ENCODE measurements at places on chromosomes 2 and 18. TPM values are rescaled to one million over a fixed set of nuclear protein-coding genes. Genes with fewer than 3 reads are reported as not detected.

Gene PTPRN
- 4.9 TPM for total RNA-seq

DNA sequence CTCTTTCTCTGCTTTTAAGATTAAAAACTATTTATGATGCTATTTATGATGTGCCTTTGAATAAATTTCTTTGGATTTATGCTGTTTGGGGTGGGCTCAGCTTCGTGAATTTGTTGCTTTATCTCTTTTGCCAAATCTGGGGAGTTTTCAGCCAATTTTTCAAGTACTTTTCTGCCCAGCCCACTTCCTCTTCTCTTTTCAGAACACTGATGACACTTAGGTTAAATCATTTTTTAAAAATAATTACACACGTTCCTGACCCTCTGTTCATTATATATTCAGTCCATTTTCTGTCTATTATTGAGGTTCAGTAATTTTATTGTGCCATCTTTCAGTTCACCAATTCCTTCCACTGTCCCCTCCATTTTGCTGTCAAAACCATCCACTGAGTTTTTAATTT is 14.8 kb upstream of the BCL2L11 start:
- H3K4me3 ChIP-seq, result no peak overlapping the region
- H3K36me3 ChIP-seq, result no peaks in the 10 kb centered on the region
- DNase-seq, result no peak
- no peaks in the 10 kb centered on the region for H3K4me1 ChIP-seq
- H3K27ac ChIP-seq, result no peak overlapping the region

GRCh38 chr2:187003038-187003554 is 154.1 kb upstream of the ZSWIM2 start:
- no peak overlapping the region for H3K27ac ChIP-seq
- DNase-seq, result no peak
- H3K4me3 ChIP-seq, result no peak overlapping the region
- H3K4me1 ChIP-seq, result no peaks in the 10 kb centered on the region
- no peaks in the 10 kb centered on the region for H3K36me3 ChIP-seq

- H3K4me3 ChIP-seq, result no peak overlapping the region
- DNase-seq, result no peak
- no peak overlapping the region for H3K27ac ChIP-seq
- no peaks in the 10 kb centered on the region for H3K27me3 ChIP-seq
- no peaks in the 10 kb centered on the region for H3K36me3 ChIP-seq
Measured at GRCh38 chr2:56630286-56630685, 446.5 kb downstream of the CCDC85A start.

Gene ZBTB14
- 17.3 TPM for total RNA-seq

GRCh38 chr18:44536046-44536445 is 144.6 kb upstream of the SETBP1 start:
- no peak overlapping the region for H3K4me3 ChIP-seq
- no peaks in the 10 kb centered on the region for H3K27me3 ChIP-seq
- no peaks in the 10 kb centered on the region for H3K36me3 ChIP-seq
- no peak overlapping the region for H3K27ac ChIP-seq
- peaks cover 26% of the 10 kb centered on the region for H3K4me1 ChIP-seq

DNA sequence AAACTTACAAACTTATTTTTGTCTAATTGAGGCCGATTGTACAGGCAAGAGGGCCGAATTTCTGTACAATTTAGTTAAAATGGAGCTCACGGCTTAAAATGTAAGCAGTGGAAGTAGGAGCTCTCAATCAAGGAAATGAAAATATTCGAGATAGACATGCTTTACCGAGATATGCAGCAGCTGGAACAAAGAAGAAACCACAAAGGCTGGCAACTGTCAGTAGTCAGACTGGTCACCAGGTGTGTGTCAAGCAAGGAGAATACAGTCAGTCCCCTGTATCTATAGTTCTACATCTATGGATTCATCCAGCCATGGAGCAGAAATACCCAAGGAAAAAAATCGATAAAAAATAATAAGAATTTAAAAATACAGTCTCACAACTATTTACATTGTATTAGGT is 122.6 kb downstream of the WDSUB1 start:
- no peak for DNase-seq
- no peak overlapping the region for H3K4me3 ChIP-seq
- peaks cover 59% of the 10 kb centered on the region for H3K36me3 ChIP-seq
- no peak overlapping the region for H3K27ac ChIP-seq

GRCh38 chr2:43346602-43347567 is 120.5 kb upstream of the ZFP36L2 start:
- peaks cover 58% of the 10 kb centered on the region for H3K4me1 ChIP-seq
- no peak overlapping the region for H3K27ac ChIP-seq
- H3K36me3 ChIP-seq, result no peaks in the 10 kb centered on the region
- DNase-seq, result no peak
- no peak overlapping the region for H3K4me3 ChIP-seq

DNA sequence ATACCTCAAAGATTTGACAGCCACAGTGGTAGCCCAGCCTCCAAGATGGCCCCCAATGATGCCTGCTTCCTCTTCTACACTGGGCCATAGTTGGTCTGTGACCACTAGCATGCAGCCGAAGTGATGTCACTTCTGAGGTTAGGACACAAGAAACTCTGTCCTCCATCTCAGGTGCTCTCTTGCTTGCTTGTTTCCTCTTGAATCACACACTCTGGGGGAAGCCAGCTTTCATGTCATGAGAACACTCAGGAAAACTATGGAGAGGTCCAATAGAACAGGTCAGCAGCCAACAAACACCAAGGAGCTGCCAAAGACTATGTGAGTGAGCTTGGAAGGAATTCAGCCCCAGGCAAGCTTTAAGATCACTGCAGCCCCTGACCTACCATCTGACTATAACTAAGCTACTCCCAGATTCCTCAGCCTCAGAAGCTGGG is 3.3 kb upstream of the ADAM17 start:
- peaks cover 3% of the 10 kb centered on the region for H3K36me3 ChIP-seq
- H3K27me3 ChIP-seq, result no peaks in the 10 kb centered on the region
- H3K4me3 ChIP-seq, result no peak overlapping the region
- H3K27ac ChIP-seq, result no peak overlapping the region
- no peak for DNase-seq
- H3K4me1 ChIP-seq, result peaks cover 11% of the 10 kb centered on the region

GRCh38 chr2:54482715-54483114 is 26.6 kb downstream of the SPTBN1 start:
- H3K36me3 ChIP-seq, result peaks cover 4% of the 10 kb centered on the region
- peak overlapping the region; percentile 69 for H3K27ac ChIP-seq
- H3K27me3 ChIP-seq, result no peaks in the 10 kb centered on the region
- H3K4me3 ChIP-seq, result no peak overlapping the region

DNA sequence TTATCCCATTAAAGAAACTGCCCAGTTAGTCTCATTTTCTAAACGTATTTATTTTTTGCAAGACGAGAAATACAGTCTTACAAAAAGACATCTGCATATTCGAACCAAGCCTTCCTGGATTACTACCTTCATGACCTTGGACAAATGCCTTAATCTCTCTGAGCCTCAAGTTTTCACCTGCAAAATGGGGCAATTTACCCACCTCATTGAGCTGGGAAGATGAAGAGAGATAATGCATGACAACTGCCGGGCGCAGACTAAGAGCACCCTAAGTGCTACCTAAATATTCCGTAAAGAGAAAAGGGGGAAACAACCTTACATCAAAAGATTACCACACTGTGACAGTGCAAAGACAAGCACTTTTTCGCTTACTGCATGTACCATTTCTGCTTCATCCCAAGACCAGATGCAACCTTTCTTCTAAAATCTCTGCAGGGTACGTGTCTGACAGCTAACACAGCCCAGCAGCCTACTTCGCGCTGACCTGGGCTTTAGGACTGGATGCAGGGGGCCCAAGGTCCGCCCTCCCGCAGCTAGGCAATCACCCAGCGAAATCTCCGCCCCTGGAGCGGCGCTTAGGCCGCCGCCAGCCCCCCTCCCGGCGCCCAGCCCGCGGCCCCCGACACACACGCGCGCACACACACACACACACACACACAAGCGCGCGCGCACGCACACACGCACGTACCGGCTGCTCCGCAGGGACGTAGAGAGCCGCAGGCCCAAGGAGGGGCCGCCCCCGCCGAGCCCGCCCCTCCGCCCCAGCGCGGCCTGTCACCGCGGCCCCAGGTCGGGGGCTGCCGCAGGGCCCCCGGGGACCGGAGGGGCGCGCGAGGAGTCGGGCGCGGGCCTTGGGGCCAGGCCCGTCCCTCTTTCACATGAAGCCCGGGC is 766 bp downstream of the MAP3K2 start:
- H3K4me1 ChIP-seq, result peaks cover 26% of the 10 kb centered on the region
- H3K27ac ChIP-seq, result peak overlapping the region; percentile 98

Gene CXCR4
- 0.22 TPM for total RNA-seq

Gene BCL11A
- 0.03 TPM for total RNA-seq

DNA sequence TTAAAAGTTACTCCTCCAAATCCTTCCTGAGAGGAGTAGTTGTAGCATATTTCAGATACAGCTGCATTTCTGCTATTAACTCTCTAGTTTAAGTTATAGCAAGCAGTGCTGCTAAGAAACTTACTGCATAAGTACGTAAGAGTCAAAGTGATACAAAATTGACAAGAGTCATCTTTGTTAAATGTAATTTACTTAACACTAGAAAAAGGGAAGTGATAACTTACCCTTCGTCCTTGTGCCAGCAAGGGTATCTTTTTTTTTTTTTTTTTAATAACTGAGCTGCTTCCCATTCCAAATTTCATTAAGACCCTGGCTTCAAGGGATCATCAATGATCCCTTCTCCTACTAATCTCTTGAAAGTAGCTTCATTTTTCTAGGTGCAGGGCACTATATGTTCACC is 493.0 kb downstream of the PLCL1 start:
- DNase-seq, result no peak
- no peaks in the 10 kb centered on the region for H3K36me3 ChIP-seq
- no peak overlapping the region for H3K27ac ChIP-seq
- H3K4me3 ChIP-seq, result no peak overlapping the region
- H3K4me1 ChIP-seq, result no peaks in the 10 kb centered on the region

GRCh38 chr18:33712719-33713118 is 134.7 kb downstream of the ASXL3 start:
- no peak overlapping the region for H3K4me3 ChIP-seq
- no peak overlapping the region for H3K27ac ChIP-seq
- no peaks in the 10 kb centered on the region for H3K4me1 ChIP-seq
- no peak for DNase-seq
- no peaks in the 10 kb centered on the region for H3K36me3 ChIP-seq
- H3K27me3 ChIP-seq, result no peaks in the 10 kb centered on the region

- H3K4me3 ChIP-seq, result no peak overlapping the region
- no peaks in the 10 kb centered on the region for H3K27me3 ChIP-seq
- H3K4me1 ChIP-seq, result no peaks in the 10 kb centered on the region
- H3K36me3 ChIP-seq, result no peaks in the 10 kb centered on the region
Measured at GRCh38 chr2:217749008-217749407, 253.8 kb downstream of the TNS1 start.

Gene CLEC4F
- total RNA-seq, result not detected

DNA sequence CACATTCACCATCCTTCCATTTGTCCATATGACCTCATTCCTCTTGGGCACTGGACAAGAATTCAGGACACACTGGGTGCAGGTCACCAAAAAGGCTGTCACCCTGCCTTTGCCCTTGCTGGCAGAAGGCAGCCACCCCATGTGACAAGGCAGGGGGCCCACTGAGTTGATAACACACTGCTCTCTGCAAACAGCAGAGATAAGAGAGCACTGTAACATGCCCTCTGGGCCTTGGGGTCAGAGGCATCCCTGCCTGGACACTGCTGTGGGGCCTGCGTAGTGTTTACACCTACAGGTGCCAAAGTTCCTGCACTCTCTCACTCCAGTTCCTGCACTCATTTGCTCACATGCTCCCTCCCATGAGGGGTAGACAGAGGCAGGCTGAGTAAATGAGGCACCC is 344.7 kb upstream of the TCF4 start:
- no peaks in the 10 kb centered on the region for H3K4me1 ChIP-seq
- no peaks in the 10 kb centered on the region for H3K36me3 ChIP-seq
- H3K27me3 ChIP-seq, result no peaks in the 10 kb centered on the region
- no peak overlapping the region for H3K27ac ChIP-seq
- no peak overlapping the region for H3K4me3 ChIP-seq

Gene FAM110C
- total RNA-seq, result not detected

Gene LOXHD1
- total RNA-seq, result not detected

Gene LINC00305
- total RNA-seq, result not detected

- no peaks in the 10 kb centered on the region for H3K4me1 ChIP-seq
- no peak overlapping the region for H3K4me3 ChIP-seq
- no peaks in the 10 kb centered on the region for H3K27me3 ChIP-seq
- no peaks in the 10 kb centered on the region for H3K36me3 ChIP-seq
- peak; percentile 28 for DNase-seq
Measured at GRCh38 chr2:29215739-29216608, 100.8 kb downstream of the CLIP4 start.

DNA sequence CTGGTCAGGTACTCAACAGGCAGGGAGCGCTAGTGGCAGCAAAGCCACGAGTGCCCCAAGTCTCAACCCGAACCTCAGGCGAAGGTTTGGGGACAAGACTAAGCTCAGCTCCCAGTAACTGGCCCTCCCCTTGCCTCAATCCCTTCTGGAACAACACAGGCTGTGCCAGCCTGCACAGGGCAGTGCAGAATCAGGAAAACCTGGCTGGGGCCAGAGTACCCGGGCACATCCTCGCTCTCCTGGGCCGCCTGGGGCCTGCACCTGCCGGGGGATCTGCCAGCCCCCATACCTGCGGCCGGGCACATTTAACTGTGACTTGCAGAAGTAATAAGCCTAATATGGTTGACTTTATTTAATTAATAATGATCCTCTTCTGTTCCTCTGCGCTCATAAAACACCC is 60.6 kb downstream of the GBX2 start:
- no peak overlapping the region for H3K4me3 ChIP-seq
- no peaks in the 10 kb centered on the region for H3K36me3 ChIP-seq
- H3K27me3 ChIP-seq, result no peaks in the 10 kb centered on the region
- DNase-seq, result no peak
- no peaks in the 10 kb centered on the region for H3K4me1 ChIP-seq
- H3K27ac ChIP-seq, result no peak overlapping the region

GRCh38 chr18:62106271-62106670 is 80.6 kb downstream of the PIGN start:
- H3K4me3 ChIP-seq, result no peak overlapping the region
- no peak for DNase-seq
- no peak overlapping the region for H3K27ac ChIP-seq
- H3K36me3 ChIP-seq, result no peaks in the 10 kb centered on the region
- H3K4me1 ChIP-seq, result peaks cover 4% of the 10 kb centered on the region

DNA sequence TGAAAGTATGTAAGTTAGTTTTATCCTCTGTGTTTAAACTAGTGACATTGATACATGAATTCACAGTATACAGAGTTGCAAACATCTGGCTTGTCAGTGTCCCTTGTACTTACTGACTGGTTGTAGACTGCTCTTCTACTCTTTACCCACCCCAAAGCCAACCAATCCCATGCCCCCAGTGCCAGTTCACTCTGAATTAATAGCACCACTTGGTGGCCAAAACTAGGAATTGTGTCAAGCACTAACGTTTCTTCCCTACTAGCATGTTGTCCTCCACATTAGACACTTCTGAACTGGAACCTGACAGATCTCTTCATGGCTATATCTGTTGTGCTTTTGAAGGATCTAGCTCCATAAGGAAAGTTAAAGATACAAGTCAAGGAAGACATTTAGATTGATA is 27.2 kb upstream of the OTX1 start:
- no peak overlapping the region for H3K27ac ChIP-seq
- H3K36me3 ChIP-seq, result peaks cover 4% of the 10 kb centered on the region
- H3K4me1 ChIP-seq, result no peaks in the 10 kb centered on the region

Gene PLCD4
- total RNA-seq, result not detected

Gene NPHP1
- 0.25 TPM for total RNA-seq

GRCh38 chr2:65129286-65129825 is 550 bp downstream of the RAB1A start:
- H3K27ac ChIP-seq, result peak overlapping the region; percentile 91
- H3K4me1 ChIP-seq, result peaks cover 24% of the 10 kb centered on the region
- peak; percentile 31 for DNase-seq

Gene B3GNT7
- not detected for total RNA-seq

GRCh38 chr18:33350256-33350655 is 90.3 kb downstream of the CCDC178 start:
- H3K27me3 ChIP-seq, result no peaks in the 10 kb centered on the region
- H3K27ac ChIP-seq, result no peak overlapping the region
- no peaks in the 10 kb centered on the region for H3K36me3 ChIP-seq
- no peak overlapping the region for H3K4me3 ChIP-seq
- no peak for DNase-seq
- H3K4me1 ChIP-seq, result no peaks in the 10 kb centered on the region
